ENCODE measurements at places on chromosomes 5 and 9.
A peak's percentile ranks its signal among the peaks of the same experiment; 100 is the strongest.

DNA sequence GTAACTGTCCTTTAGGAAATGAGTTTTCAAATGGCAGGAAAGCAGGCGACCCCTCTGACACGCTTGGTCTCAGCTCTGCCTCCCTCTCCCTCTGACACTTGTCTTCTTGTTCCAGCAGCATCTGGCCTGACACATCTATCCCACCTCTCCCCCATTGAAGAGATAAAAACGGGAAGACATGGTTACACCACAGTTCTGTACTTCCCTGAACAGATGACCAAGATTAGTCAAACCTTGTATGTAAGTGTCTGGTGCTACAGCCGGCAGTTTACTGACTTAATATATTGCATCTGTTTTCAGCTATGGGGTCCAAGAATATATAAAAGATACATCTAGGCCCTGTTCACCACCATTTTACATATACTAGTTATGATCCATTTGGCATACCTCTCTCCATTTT lies 29.6 kb upstream of the MLLT3 start:
- DNase-seq, result no peak

DNA sequence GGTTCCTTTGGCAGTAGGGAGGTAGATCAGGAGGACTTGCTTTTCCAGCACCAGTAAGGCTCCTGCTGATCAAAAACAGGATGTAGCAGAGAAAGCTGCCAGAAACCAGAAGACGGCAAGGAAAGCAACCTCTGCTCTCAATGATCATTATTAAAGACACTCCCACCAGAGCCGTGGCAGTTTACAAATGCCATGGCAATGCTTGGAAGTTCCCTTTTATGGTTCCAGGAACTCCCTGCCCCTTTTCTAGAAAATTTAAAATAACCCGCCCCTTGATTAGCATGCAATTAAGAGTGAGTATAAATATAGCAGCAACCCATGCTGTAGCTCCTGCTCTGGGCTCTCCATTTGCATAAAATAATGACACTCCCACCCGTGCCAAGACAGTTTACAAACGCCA lies 16.1 kb downstream of the EQTN start:
- DNase-seq, result no peak

DNA sequence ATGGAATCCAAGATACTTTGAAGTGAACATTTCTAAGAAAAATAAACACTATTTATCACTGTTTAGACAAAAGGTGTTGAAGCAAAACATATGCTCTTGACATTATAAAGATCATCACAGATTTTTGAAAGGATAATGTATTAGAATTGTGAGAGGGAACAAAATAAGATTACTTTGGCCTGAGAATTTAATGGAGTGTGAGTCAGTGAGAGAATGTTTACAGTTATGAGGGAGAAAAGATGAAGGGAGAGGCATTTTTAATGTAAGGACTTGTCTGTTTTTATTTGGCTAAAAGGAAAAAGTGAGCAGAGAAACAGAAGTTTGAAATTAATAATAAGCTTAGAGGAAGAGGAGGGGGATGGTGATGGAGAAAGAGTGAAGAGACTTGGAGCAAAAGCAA lies 1010.1 kb downstream of the EFNA5 start:
- DNase-seq, result no peak

GRCh38 chr5:133260715-133261114 lies 208.9 kb downstream of the HSPA4 start:
- no peak for DNase-seq

DNA sequence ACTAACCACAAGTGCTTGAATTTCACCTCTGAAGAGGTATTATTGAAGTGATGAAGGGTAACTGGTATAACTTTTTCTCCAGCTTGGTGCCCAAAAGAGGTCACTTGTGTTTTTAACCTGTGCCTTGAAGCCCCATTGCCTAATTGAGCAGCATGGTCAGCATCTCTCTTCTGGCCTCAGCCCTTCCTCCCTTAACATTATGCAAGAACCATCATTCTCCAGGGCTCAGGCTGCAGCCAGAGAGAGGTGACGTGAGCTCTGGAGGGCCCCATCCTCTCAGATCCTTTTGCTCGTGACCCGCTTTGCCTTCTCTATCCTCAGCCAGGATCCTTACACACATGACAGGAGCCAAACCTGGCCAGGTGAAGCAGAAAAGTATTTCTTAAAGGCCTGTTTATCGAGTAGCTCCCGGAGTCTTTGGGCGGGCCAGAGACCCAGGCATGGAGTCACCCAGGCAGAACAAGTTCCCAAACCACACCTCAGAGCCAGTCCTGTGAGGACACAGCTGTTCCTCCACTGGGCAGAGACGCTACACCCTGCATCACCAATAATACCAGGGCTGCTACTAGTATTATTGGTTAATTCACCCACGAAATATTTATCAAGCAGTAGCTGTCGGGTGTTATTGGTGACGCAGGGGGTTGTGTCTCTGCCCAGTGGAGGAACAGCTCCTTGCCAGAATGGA lies 29.6 kb upstream of the BOD1 start:
- no peak for DNase-seq

GRCh38 chr5:81310402-81311063 lies 9.1 kb downstream of the ZCCHC9 start:
- DNase-seq, result no peak

- DNase-seq, result no peak
Measured at GRCh38 chr5:133325864-133326263, 274.1 kb downstream of the HSPA4 start.

- no peak for DNase-seq
Measured at GRCh38 chr5:56908942-56909293, 478 bp upstream of the SETD9 start.

- no peak for DNase-seq
Measured at GRCh38 chr5:137035480-137035878, 463.6 kb downstream of the SPOCK1 start.

GRCh38 chr5:132422720-132423437 lies 53.4 kb downstream of the SLC22A5 start:
- no peak for DNase-seq

GRCh38 chr5:54792611-54793404 lies 192.6 kb downstream of the ESM1 start:
- DNase-seq, result peak; percentile 88

DNA sequence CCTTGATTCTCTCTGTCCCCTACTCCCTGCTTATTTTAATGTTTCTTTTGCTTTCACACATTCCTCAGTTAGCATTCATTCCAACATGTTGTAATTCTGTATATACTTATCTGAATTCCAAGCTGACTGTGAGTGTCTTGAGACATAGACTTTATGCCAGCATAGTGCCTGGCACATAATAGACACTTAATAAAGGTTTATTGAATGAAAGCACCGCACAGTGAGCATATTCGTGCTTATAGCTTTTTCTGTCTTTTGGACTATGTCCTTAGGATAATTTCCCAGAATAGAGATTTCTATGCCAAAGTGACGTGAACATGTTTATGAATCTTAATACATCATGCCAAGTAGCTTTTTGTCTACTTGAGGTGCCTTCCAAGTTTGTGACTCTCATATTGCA lies 174.6 kb downstream of the CD180 start:
- no peak for DNase-seq

Measured in NCI-H446 (cell line).